ENCODE measurements at places on chromosomes 12 and 14.

DNA sequence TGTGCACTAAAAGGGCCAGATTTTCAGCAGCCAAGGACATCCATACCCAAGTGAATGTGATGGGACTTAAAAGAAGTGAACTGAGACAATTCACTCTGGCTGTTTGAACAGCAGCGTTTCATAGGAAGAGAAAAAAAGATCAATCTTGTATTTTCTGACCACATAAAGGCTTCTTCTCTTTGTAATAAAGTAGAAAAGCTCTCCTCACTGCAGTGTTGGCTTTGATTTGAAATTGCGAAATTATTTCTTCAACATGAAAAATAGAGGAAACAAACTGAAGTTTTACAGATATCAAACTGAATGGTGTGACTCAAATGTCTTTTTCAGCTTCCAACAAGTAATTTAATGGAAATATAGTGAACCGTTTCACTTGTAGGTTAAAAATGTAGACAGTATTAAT, 11.3 kb upstream of the KCNMB4 start:
- DNase-seq = no peak

DNA sequence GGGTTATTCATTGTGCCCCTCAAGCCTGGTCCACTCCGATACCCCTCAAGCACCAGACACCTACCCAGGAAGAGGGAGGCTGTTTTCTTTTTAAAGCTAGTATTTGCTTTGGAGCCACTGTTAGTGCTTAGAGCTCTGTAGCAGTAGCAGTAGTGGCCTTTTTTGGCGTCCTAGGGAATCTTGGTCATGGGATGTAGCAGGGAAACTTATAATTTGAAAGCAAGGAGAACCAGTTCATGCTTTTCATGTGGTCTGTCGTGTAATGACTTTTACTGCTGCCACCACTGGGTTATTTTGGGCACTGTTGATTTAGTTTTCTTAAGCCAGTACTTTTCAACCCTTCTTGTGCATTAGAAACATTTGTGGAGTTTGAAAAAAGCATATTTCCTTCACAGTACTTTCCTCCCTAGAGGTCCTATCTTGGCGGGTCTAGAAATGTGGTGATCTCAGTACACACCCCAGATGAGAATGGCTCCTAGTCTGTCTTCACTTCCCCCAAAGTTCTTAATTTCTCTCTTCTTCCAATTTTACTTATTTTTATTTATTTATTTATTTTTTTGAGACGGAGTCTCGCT, 49.7 kb downstream of the MARK3 start:
- DNase-seq = no peak

DNA sequence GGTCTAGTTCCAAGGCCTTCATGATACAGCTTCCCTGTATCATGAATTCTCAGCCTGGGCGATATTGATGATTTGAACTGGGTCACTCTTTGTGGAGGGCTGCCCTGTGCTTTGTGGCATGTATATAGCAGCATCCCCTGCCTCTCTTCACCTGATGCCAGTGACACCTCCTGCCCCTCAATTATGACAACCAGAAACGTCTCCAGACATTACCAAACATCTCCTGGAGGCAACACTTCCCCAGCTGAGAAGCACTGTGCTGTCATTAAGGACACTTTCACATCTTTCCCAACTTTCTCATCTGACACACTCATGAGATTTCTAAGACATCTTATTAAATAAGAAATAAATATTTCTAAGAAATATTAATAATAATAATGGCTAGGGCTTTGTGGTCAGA, 315.3 kb downstream of the BCL11B start:
- no peak for DNase-seq

- no peak for DNase-seq
These were observed 168.0 kb downstream of the ALX1 start for GRCh38 chr12:85448031-85448430.

- DNase-seq = no peak
These were observed 138.4 kb upstream of the PELI2 start for GRCh38 chr14:55979781-55980180.

GRCh38 chr12:96313606-96314005, 86.6 kb downstream of the CDK17 start:
- DNase-seq = no peak

DNA sequence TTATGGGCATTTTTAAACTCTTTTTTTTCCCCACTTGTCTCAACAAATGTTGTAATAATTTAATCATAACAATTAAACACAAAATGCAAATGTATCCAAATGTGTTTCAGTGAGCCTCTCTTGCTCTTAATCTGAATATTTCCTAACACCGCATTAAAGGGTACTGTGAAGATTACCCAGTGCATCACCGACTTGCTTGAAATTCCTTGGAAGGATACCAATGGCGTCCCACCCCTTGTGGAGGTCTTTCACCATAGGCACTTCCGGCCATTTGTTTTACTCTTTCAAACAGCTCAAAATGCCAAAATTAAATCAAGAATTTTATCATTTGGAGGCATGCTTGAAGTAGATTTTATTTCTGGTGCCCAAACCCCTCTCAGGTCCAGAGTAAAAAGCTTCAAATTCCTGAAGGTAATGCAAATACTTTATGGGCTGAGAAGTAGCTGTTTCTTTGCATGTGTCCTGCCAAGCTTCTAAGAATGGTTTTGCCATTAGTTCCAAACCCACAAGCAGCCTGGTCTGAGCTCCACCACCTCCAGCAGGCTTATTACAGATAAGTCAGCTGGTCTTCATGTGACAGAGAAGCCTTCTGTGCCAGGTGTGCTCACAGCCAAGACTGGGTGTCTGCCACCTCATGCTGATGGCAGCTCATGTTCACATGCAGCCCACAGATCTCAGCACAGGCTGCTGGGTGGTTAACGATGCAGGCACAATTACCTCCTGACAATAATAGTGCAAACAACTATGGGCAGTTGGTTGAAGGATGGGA, 16.4 kb upstream of the NUDT4 start:
- DNase-seq = no peak

GRCh38 chr12:1869145-1869544, 48.8 kb downstream of the LRTM2 start:
- DNase-seq = no peak

GRCh38 chr12:80843969-80844368, 93.8 kb downstream of the LIN7A start:
- DNase-seq = no peak

- no peak for DNase-seq
These were observed 128.2 kb downstream of the SLC38A6 start for GRCh38 chr14:61109288-61109687.

GRCh38 chr14:103029936-103030335, 27.4 kb downstream of the CDC42BPB start:
- DNase-seq = no peak

- DNase-seq = no peak
These were observed 107.1 kb downstream of the GPR135 start for GRCh38 chr14:59358102-59358501.

GRCh38 chr12:123436017-123436964, at the start of gene RILPL2:
Gene RILPL2 (minus strand): TSS chr12:123436684. CDS start chr12:123436420, 264 bp downstream.
- peak; percentile 80 for DNase-seq

GRCh38 chr12:92295523-92295922, 149.9 kb upstream of the BTG1 start:
- DNase-seq = no peak

GRCh38 chr14:30214461-30215090, 286.9 kb upstream of the PRKD1 start:
- no peak for DNase-seq

DNA sequence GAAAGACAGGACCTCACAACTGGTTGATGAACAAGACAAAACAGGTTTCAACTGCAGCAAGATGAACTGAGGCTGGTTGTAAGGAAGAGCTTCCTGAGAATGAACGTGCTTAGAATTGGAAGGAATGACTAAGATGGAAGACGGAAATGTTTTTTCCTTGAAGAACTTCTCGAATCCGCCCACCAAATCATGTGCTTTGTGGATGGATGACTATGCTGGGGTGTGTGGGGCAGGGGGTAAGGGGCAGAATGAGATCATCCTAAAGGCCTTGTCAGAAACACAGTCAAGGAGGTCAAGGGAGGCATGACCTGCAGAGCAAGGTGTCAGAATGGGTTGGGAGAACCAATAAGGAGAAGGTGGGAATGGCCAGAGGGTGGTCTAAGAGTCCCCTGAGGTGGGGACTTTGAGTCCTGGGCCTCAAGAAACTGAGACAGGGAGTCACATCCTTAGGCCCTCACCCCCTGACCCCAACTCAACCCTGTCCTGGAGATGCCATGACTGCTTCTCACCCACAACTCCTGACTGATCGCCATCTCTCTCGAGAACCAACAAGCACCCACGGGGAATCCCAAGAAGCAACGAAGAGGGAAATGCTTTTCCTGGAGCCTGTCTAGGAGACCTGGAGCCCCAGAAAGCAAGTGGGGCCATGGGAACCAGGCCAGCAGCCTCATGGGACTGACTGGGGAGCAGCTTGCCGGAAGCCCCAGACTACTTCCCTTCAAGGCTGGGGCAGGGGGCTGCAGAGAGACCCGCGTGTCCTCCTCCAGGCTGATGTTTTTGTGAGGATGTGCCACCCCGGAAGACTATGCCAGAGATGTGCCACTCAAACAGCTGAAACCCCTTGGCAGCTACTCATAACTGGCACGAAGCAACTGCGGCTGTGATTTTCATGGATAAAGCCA, 84.0 kb downstream of the ACTN1 start:
- DNase-seq = no peak

DNA sequence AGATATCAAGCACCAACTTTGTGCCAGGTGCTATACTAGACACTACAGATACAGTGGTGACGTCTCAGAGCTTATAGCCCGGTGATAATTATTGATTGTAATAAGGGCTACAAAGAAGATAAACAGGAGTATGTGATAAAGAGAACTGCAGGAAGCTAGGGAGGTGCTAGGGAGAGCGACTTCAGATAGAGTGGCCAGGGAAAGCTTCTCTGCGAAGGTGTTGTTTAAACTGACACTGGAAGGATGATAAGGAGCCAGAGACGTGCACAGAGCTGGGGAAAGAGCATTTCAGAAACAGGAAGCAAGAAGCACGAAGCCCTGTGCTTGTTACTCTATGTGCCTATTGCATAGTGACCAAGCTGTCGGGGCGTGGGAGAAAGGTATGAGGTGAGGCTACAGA, 48.1 kb upstream of the OTX2 start:
- DNase-seq = no peak

- DNase-seq = no peak
These were observed 69.8 kb downstream of the HMGA2 start for GRCh38 chr12:65894088-65894487.
